ENCODE measurements at places on chromosomes 5 and 9.

- no peak for DNase-seq
Observed at GRCh38 chr9:105319202-105319813, 74.9 kb downstream of the SLC44A1 start.

DNA sequence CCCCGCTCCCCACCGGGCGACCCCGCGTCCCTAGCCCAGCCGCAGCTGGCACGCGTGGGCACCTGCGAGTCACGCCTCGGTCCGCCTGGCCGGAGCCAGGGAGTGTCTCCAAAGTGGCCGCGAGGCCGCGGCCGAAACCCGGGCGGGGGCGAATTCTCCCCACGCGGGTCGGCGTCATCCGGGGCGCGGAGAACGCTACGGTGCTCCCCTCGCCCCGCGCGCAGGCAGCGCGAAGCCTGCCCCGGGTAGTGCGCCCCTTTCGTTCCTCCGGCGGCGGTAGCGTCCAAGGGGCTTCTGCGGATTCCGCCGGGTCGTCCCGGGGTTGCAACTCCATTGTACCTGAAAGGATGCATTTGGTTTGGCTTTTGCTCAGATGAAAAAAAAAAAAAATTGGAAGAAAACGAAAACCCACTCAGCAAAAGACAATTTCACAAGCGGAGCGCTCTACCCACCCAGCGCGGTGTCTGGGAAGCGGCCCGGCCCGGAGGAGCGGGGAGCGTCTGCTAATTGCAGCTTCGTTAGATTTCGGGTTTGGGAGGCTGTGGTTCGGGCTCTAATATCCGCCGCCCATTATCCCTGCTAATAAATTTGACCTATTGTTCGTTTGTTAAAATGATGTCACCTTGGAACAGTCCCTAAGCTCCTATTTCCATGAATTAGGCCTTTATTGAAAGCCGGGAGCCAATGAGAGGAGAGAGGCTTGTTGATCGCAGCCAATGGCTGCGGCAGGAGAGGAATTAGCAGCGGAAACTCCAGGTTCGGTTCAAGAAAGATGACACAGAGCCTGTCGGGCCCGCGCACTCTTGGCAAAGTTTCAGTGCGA lies at the start of gene TLX3:
Gene TLX3 (plus strand): TSS at position 796 of the 823 bp plus-strand sequence. CDS start 118 bp downstream, outside the sequence.
- no peak for DNase-seq

GRCh38 chr9:9820436-9820835 lies 792.4 kb downstream of the PTPRD start:
- no peak for DNase-seq

DNA sequence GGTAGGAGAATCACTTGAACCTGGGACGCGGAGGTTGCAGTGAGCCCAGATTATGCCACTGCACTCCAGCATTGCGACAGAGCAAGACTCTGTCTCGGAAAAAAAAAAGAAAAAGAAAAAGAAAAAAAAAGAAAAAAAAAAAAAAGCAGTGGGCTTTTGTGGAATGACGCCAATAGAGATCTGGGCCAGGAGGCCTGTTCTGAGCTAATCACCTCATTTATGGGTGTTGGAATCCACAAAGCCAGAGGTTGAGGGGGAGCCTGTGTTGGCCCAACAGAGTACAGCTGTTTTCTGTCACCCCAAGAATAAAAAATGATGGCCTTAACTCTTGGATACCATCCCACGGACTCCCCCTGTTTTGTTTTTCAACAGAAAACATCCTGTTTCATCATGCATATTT lies 18.5 kb downstream of the OSTF1 start:
- no peak for DNase-seq

Data from NCI-H2107 (cell line).